ENCODE measurements at places on chromosomes 1 and 21. TPM values are rescaled to one million over a fixed set of nuclear protein-coding genes. Genes with fewer than 3 reads are reported as not detected.

DNA sequence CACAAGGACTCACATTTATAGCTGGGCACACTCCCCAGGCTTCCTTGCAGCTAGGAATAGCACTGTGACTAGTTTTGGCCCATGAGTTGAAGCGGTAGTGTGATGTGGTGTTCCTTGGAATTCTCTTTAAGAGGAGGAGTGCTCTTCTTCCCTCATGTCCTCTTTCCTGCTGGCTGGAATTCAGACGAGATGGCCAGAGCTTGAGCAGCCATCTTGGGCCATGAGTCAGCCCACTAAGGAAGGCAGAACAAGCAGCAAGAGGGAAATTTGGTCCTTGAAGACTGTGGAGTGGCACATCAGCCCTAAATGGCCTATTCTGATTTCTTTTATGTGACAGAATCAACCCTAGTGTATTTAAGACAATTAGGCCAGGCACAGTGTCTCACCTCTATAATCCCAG, 20.0 kb downstream of the HTR6 start:
- DNase-seq: no peak

The KCNE2 gene
- not detected for total RNA-seq

- no peak for DNase-seq
Observed at GRCh38 chr1:198176179-198176578, 19.4 kb downstream of the NEK7 start.

The CDKN2C gene
- 60.0 TPM for total RNA-seq

The TXNIP gene
- total RNA-seq: 45.3 TPM

DNA sequence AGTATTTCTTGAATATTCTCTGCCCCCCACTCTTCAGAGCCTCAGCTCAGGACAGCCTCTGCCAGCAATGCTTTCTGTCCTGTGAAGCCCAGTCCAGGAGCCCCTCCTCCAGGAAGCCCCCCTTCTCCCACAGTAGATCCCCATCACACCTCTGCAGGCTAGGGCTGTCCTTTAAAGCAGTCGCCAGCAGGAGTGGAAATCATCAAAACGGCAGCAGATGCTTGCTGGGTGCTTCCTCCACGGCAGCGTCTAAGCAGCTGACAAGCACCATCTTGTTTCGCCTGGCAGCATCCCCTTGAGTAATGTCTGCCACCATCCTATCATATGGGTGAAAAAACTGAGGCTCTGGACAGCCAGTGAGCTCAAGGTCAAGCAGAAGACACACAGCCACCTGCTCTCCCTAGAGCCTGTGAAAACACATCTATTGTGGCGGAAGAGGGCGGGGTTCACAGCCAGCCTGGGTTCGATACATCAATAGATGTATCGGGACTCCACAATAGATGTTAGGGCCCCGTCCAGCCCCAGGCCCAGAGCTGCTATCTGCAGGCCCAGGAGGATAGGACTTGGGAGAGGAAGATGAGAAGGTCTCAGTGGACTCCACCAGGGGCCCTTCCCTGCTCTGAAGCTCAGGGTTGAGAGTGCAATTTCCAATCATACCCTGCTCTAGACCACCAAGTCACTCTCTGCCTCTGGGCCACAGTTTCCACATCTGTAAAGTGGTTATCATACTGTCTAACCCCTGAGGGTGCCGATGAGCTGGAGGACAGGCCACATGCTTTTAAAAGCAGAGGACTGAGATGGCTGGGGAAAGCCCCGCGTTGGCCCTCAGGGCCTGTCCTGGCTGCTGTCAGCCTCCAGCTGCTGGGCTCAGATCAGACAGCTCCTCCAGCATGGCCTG, 17.5 kb downstream of the RUNX3 start:
- no peak for DNase-seq

- peak; percentile 48 for DNase-seq
Observed at GRCh38 chr1:109240158-109241152, 8.9 kb upstream of the CELSR2 start.

DNA sequence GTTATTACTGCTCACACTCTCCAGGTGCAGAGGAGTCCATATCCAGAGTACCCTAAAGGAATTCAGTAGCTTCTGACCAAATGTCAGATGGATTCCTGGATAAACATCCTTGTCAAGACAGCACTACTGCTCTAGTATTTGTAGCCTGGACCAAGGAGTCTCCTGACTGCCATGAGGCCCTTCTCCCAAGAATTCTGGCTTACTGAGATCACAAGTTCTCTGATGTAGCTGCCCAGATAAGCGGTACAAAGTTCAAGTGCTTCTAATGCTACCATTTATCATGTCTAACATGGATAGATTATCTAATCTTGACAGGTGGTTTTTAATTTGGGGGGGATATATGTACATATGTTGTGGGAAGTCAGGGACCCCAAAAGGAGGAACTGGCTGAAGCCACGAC, 196.6 kb upstream of the HMCN1 start:
- no peak for DNase-seq

The FCRL2 gene
- not detected for total RNA-seq

The MXRA8 gene
- total RNA-seq: 29.0 TPM

The CRP gene
- total RNA-seq: not detected

GRCh38 chr1:94623560-94624148, 82.1 kb upstream of the F3 start:
- no peak for DNase-seq

GRCh38 chr1:88961647-88962275, 30.7 kb downstream of the KYAT3 start:
- DNase-seq: peak; percentile 66

DNA sequence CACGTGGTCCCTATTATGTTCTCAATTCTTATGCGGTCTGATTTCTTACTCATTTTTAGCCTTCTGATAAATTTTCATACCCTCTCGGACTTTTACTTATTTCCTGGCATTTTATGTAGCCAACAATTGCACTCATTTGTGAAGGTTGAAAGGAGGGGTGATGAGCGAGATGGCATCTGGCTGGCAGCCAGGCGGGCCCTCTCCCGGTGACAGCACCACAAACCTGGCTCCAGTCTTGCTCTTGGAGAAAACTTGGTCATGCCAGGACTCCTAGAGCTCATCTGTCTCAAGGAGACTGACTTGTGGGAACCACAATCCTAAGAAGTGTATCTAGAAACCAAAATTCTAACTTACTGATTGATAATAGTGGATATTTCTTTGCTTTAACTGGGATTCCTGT, 14.6 kb upstream of the AHCTF1 start:
- DNase-seq: no peak

DNA sequence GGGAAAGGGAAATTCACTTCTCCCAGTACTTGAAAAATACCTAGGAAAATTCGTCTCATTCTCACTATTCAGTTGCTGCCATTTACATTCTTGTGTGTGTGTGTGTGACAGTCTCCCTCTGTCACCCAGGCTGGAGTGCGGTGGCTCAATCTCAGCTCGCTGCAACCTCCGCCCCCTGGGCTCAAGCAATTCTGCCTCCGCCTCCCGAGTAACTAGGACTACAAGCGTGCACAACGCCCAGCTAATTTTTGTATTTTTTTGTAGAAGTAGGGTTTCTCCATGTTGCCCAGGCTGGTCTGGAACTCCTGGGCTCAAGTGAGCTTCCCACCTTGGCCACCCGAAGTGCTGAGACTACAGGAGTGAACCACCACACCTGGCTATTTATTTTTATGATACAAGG, 1.2 kb downstream of the SNAPIN start:
- DNase-seq: no peak

GRCh38 chr1:184773762-184774320, 19.2 kb upstream of the EDEM3 start:
- no peak for DNase-seq

GRCh38 chr1:105830571-105831146, 1225.8 kb upstream of the PRMT6 start:
- DNase-seq: peak; percentile 25

GRCh38 chr1:200184196-200184595, 156.7 kb downstream of the NR5A2 start:
- DNase-seq: peak; percentile 100

- DNase-seq: no peak
Observed at GRCh38 chr1:170377896-170378634, 153.9 kb upstream of the GORAB start.

DNA sequence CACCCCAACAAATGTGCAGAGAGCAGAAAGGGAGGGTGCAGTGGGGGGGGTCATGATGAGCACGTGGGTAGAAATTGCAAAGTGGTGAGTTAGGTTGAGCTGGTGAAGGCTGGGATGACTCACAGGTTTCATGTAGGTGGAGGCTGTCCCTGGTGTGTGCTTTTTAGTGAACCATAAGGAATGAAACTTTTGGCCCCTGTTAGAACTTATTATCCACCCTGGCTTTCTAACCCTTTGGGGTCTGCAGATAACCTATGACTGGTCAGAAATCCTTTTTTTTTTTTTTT, 46.9 kb downstream of the DOP1B start:
- DNase-seq: peak; percentile 86

- DNase-seq: no peak
Observed at GRCh38 chr21:42387164-42387563, 8.7 kb downstream of the TMPRSS3 start.

- DNase-seq: peak; percentile 100
Observed at GRCh38 chr1:200896531-200897196, 2.0 kb downstream of the INAVA start.

- peak; percentile 76 for DNase-seq
Observed at GRCh38 chr1:210438928-210439841, 110.5 kb downstream of the HHAT start.

DNA sequence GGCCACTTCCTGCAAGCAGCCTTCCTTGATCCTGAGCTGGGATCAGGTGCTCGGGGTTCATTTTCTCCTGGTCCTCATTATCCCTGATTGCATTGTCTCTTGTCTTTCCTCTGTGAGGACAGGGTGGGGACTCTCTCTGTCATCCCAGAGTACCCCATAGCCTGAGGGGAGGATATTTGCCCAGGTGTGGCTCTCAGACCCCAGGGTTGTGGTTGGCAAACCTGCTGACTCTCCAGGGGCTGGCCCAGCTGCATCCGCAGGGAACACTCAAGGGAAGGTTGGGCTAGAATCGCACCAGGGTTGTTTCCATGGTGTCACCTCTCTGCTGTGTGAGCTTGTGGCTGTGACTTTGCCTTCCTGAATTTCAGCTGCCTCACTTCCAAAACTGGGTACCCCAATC, 276.8 kb upstream of the C1orf174 start:
- no peak for DNase-seq

DNA sequence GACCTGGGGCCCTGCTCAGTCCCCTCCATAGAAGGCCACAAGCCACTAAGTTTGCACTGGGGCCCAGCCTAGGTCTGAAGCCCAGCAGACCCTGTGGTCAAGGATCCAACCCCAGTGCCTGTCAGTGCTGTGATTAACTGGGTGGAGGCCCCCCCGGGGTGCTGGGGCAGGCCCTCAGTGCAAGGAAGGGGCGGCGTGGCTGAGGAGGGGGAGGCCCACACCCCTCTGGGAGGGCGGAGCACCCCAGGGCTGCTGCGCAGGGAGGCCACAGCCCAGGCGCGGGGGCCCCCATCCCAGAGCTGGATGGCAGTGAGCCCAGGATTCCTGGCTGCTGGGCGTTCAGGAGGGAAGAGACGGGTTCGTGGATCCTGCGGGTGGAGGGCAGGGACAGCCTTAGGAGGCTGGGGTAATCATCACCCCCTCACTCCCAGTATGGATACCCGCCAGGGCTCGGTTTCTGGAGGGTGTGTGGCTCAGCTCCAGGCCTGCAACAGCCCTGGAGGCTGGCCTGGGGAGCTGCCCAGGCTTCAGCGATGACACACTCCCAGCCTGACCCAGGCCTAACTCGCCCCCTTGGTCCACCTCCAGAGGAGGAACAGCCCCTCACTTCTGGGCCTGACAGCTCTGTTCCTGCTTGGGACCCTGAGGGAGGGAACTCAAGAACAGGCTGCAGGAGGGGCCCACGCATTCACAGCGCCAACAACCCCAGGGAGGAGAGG, 890 bp downstream of the GJC2 start:
- DNase-seq: no peak

- DNase-seq: no peak
Observed at GRCh38 chr1:234584420-234584805, 25.6 kb downstream of the IRF2BP2 start.
